Stimulated activated CD8-positive, alpha-beta memory T cell treated with anti-CD3 and anti-CD28 coated beads, Interleukin-2, amount 100 ng/mL, for 1 hour (primary cell): ENCODE measurements at places on chromosomes 3 and 15.

DNA sequence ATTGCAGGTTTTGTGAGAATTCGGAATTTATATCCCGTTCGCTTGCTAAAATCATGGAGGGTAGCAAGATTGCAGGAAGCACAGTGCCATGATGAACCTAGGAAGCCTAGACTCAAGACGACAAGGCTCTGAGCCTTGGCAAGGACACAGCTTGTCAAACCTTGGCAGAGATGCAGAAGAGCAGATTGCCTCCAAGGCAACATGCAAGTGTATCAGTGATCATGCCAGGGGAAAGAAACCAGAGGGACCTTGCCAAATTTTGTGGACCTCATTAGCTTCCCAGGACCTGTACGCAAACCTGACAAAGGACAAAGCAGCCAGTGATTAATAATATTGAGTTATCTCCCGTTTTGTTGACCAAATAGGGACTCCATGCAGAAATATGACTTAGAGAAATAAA is 159.7 kb downstream of the GOLIM4 start:
- no peak for DNase-seq

DNA sequence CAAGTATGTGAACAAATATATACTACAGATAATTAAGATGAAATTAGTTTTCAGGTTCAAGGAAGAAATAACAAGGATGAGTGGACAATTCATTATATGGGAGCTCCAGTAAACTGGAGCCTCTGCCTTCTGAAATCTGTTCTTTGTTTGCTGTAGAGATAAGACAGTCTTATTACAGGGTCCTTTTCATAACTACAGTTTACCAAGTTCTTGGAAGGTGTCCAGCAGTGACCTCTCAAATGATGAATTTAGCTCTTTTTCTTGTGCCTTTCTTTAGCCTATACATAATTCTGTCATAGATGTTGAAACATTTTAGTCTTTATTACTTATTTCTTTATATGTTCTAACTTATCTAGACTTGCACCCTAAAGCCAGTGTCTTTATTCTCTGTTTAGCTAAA is 89.7 kb upstream of the GBE1 start:
- no peak for DNase-seq

- no peak for DNase-seq
Observed at GRCh38 chr3:52399131-52399530, 45.8 kb downstream of the SEMA3G start.

GRCh38 chr3:119258915-119259314 is 18.2 kb upstream of the B4GALT4 start:
- DNase-seq = no peak

GRCh38 chr3:194485468-194485880 is 1.3 kb downstream of the ATP13A3 start:
- no peak for DNase-seq

DNA sequence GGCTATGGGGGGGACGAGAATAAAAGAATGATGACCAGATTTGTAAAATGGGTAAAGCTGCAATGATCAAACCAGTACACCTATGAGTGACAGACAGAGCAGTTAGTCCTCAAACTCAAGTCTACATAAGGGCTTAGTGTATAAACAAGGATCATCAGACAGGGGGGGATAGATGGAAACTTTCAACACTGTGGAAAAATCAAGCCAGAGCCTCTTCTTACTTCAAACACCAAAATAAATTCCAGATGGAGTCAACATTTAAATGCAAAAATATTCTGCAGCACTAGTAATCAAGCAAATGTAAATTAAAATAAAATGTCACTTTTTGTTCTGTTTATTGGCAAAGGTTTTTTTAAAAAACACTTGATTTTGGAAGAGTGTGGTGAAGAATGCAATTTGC is 205.9 kb upstream of the RGMA start:
- no peak for DNase-seq

DNA sequence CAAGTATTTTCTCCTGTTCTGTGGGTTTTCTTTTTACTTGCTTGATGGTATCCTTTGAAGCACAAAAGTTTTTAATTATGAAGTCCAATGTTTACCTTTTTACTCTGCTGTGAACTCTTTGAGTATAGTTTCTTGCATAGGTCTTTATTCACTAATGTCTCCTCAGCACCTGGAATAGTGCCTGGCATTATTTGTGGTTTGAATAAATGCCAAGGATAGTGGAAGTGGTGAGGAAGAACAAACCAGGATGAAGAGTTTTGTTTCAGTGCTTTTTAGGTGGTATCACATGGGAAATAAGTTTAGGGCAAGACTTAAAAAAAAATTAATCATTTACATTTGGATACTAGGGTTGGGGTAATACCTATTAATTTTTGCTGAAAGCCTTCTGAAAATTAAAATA is 25.7 kb downstream of the GPD1L start:
- no peak for DNase-seq

- DNase-seq = no peak
Observed at GRCh38 chr15:90572893-90573292, 43.2 kb downstream of the CRTC3 start.

GRCh38 chr3:97895216-97895615 is 73.4 kb downstream of the CRYBG3 start:
- no peak for DNase-seq

DNA sequence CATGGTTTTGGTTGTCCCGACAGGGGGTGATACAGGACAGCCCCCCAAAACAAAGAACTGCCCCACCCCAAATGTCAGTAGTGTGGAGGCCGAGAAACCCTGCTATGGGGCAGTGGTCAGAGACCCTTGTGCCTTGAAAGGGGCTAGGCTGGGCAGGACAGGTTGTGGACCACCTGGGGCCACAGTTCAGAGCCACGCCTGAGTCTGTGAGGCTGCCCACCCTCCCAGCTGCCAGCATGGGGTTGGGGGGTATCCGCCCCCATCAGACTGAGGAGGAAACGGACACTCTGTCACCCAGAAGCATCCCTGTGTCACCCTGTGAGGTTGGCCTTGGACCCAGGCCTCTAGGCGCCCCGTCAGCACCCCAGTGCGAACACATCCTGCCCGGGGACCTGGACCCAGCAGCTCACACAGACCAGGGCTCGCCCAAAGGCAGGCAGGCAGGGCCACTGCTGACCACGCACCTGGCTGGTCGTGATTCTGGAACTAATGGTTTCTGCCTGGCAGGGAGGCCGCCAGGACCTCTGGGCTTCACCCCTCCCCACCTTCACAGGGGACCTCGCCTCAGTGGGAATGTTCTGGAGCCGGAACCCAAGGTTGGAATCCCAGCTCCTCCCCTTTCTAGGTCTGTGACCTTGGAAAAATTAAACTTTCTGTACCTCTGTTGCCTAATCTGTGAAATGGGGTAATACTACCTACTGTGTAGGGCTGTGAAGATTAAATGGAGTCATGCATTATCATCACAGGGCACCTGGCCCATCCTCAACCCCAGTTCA is 1.4 kb downstream of the SLC41A3 start:
- DNase-seq = no peak

DNA sequence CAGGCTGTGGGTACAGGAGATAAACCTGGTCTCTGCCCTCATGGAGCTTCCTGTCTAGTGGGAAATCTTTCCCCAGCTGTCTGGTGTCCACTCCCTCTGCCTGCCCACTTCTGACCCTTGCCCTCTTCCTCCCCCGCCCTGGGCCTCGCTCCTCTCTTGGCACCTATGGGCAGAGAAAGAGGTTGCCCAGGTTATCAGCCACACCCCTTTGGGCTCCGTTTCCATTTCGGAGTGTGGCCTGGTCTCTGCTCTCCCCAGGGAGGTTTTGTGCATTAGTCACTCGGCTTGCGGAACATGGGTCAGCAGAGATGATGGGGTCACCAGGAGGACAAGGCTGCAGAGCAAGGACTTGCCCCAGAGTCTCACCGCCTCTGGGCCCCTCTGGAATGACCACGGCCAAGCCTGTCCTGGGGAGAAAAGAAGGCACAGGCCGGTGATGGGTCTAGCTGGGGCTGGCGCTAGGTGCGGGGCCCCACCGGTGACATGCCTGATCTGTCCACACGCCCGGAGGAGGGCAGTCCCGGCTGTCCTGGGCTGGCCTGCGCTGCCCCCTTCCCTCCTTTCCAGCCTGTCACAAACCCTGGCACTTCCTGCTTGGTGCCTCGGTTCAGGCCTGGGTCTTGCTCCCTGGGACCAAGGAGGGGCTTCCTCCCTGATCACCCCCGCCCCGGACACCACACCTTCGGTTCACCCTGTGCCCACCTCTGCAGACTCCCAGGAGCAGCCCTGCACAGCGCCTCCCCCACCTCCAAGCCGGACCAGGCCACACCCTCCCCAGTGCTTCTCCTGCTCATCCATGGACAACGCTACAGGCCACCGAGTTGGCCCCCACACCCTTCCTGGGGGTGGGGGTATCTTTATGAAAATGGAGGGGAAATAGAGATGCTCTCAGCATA is 35.6 kb upstream of the MUC4 start:
- DNase-seq = no peak

DNA sequence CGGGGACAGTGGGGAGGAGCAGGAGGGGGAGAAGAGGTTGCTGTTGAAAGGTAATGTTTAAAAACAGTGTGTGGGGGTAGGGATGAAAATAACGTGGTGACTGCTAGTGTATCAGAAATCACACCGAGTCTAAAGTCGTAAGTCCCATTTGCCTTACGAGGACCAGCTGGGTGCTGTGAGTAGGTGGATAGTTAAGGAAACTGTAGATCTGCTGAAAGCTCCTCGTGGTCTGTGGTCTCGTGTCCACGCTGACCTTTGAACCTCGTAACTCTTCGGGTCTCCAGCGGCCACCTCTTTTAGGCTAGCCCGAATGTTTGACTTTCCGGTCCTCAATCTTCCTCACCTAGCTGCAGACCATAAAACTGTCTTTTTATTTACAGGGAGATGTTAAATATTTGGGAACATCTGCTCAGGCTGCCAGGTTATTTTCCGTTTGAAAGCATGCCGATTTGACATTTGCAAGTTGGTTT is 29.3 kb upstream of the ST3GAL6 start:
- no peak for DNase-seq

DNA sequence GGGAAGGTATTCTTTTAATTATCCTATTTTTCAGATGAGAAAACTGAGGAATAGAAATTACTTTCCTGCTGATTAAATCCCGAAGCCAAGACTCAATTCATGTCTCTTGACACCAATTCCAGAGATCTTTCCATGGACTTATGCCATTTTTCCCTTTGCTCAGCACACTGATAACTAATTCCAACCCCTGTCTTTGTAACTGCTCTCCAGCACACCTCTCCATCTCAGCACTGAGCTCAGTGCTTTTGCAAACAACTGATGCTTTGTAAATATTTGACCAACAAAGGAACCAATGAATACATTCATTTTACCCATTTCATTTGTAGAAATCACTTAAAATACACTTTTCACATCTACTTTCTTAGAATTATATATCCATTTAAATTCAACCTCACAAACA is 249.1 kb downstream of the IL5RA start:
- DNase-seq = no peak

- DNase-seq = no peak
Observed at GRCh38 chr15:73328981-73329380, 39.8 kb downstream of the HCN4 start.

GRCh38 chr3:72487946-72488737 is 360.1 kb downstream of the SHQ1 start:
- DNase-seq = no peak

- no peak for DNase-seq
Observed at GRCh38 chr3:102180280-102180931, 254.4 kb upstream of the ZPLD1 start.

- DNase-seq = no peak
Observed at GRCh38 chr3:69012100-69012799, 1.2 kb downstream of the EOGT start.

DNA sequence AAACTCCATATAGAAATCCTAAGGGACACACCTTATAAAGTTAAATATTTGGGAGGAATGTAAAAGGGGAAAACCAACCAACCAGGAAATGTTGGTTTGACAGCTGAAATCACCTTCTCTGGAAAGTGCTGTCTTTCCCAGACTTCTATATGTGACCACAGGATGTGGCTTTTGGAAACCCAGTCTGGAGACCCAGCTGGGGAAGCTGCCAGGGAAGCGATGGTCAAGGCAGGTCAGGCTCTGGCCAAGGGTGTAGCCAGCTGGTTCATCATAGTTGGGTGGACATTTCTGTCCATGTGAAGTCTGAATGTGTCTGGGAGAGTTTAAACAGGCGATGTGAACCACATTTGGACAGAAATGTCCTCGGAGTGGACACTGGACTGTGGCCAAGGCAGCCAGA is 73.9 kb downstream of the ARNT2 start:
- DNase-seq = no peak
